Activated T-helper 9 cell treated with anti-CD3 and anti-CD28 coated beads, Interleukin-2, amount 50 U/mL, for 16 hours (primary cell): ENCODE measurements at places on chromosomes 13 and 19.

DNA sequence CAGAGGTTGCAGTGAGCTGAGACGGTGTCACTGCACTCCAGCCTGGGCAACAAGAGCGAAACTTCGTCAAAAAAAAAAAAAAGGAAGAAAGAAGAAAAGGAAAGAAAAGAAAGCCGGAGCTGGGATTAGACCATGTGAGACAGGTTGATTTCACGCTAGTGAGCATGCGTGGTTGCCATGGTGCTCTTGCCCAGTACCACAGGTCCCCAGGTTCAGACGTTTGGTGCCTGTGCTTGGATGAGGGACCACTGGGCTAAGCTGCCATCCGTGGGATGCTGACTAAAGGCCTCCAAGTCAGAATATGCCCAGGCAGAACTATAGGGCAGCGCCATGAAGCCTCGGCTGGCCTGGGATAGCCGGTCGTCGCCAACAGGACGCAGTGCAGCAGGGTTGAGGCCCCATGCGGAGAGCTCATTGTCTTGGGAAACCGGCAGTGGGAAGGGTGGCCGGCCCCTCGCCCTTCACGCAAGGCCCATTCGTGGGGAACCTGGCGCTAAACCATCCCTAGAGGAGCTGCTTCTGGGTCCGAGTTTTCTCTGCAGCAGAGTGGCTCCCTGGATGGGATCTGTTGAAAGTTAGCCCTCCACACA is 7.2 kb upstream of the TEX101 start:
- DNase-seq = no peak

DNA sequence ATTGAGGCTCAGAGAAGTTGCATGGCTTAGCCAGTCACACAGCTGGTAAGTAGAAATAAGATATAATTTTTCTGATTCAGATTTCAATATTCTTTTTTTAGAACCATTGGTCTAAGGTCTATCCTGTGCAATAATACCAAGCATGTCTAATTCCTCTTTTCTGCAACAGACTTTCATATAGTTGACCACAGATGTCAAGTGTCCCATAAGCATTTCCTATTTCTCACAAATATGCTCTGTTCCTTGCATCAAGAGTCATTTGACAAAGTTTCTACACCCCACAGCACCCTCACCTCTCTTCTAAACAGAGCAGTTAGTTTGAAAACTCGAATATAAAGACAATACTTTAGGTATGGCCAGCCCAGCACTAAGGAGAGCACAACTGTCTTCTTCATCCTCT is 26.8 kb upstream of the SACS start:
- no peak for DNase-seq

DNA sequence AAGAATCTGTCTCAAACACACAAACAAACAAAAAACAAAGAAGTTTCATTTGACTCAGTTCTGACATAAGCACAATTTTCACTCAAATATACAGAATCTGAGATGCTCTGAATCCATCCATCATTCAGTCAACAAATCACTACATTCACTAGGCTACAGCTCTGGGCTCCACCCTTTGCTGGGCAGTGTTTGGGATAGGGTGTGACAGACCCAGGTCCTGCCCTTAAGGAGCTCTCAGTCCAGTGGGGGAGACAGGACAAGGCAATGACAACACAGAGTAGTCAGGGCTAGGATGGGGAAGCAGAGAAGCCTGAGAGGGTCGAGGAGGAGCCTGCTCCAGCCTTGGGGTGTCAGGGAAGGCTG is 45.3 kb downstream of the SPTBN4 start:
- DNase-seq = no peak

- no peak for DNase-seq
Measured at GRCh38 chr19:2055931-2056836, 5.1 kb upstream of the MKNK2 start.

DNA sequence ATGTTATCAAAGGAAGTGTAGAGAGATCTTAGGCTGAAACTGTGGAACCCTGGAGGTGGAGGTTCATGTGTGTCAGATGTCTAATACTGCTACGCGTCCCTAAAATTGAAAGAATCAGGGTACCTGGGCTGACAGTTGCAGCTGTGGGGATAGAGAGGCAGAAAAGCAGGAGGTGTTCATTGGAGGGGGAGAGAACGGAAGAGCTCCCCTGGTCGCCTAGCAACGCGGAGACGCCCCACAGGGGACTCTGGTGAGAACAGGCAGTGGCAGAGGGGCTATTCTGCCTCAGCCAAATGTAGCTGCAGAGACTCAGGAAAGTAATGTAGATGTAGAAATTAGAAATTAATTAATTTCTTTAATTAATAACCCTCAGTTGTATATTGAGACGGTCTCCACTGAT is 10.1 kb upstream of the ZNF835 start:
- no peak for DNase-seq

- DNase-seq = no peak
Measured at GRCh38 chr13:112058941-112059340, 8.0 kb upstream of the SOX1 start.

DNA sequence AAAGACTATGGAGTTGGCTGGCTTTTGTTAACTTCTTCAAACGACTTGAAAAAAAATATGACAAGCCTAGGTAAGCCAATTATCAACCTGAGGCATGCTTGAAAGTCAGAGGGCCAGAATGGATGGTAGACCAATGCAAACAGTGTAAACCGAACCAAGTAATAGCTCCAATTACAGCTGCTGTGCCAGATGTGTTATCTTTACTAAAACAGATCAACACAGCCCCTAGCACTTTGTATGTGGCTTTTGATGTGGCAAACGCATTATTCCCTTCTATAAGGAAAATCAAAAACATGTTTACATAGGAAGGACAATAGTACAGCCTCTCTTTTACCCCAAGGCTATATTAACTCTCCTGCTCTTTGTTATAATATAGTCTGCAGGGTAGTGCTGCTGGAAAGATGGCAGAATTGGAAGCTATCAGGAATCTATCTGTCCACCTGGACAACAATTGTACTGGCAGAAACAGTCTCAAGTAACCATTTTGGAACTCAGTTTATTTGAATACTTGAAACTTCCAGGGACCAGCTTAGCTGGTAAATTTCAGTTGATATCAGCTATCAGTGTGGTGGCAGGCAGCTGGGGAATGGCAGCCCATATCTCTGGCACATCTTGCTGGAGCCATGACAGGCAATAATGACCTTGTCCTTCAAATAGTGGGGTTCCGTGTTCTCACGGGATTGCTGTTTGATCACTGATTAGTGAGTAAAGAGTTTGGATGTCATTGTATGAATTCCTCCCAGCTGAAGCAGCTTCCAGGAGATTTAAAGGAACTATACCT is 144.4 kb upstream of the WASF3 start:
- DNase-seq = no peak

GRCh38 chr19:48955308-48955958 is 758 bp downstream of the BAX start:
- no peak for DNase-seq

DNA sequence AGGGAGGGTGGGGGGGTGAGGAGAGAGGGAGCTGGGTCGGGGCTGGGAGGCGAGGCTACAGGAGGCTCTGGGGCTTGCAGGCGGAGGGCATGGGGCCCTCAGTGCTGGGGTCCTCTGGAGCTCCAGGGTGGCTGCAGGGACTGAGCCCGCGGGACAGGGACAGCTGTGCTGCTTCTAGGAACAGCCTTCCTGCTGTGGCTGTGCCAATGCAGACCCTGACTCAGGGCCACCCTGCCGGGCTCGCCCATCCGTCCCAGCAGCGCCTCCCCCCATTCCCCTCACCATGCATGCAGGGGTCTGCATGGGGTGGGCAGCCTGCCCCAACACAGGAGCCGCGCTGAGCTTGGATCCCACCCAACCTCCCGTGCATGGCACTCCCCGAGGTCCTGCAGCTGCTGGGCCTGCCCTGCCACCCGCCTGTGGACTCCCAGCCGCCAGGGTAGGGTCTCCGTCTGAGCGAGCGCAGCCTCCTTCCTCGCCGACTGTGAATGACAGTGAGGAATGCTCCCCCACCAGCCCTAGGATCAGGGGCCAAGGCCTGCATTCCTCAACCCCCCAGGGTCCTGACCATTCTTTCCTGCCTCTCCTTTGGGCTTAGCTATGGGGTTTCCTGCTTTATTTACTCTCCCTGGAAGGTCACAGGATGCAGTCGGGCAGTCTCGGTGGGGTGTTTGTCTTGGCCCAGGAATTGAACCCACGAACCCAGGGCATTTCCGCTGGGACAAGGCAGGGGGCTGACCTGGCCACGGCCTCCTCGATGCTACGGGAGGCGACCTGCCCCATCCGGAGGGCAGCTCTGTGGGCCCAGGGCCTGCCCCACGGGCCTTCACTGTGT is 23.4 kb downstream of the CEBPG start:
- DNase-seq = no peak

DNA sequence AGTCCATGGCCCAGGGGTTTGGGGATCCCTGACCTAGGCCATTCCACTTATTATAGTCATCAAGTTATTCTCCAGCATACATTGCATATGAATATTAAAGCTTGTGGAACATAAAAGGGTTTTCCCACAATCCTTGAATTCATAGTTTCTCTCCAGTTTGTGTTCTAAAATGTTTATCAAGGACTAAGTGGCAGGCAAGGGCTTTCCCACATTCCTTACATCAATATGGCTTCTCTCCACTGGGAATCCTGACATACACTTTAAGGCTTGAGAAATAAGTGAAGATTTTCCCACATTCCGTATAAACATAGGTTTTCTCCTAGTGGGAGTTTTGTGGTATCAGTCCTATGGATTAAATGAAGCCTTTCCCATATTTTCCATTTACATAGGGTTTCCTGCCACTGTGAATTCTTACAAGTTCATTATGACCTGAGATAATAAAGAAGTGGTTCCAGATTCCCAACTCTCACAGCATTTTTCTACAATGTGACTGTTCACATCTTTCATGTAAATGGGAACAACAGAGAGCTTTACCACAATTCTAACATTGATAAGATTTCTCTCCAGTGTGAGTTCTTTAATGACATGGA is 14.5 kb downstream of the ZNF426 start:
- DNase-seq = no peak

- DNase-seq = peak; percentile 51
Measured at GRCh38 chr19:44988896-44989556, 12.2 kb upstream of the RELB start.

GRCh38 chr19:12913011-12913561 is 6.0 kb downstream of the SYCE2 start:
- no peak for DNase-seq

- DNase-seq = no peak
Measured at GRCh38 chr13:27242702-27243101, 8.7 kb upstream of the RPL21 start.

- DNase-seq = no peak
Measured at GRCh38 chr13:62337109-62337880, 921.6 kb upstream of the PCDH20 start.

GRCh38 chr13:97165502-97166425 is 56.4 kb upstream of the MBNL2 start:
- DNase-seq = no peak

DNA sequence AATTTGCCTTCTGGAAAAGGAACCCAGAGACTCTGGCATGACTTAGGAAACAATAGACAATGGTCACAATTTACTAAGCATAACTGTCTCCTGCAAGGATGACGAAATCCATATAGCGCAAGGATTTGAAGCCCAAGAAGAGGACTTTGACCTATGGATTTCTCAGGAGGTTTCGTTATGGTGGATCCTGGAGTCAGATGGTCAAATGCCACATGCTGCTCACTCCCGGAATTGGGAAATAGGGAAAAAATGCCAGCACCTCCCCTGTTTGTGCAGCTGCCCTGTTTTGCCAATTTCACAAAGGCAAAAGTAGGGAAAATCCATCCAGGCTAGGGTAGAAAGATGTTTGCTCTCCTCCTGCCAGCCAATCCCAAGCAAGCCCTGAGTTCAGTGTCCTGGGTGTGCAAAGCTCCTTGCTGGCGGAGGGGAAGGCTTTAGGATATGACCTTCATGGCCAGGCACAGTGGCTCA is 23.4 kb downstream of the RDH8 start:
- no peak for DNase-seq

- no peak for DNase-seq
Measured at GRCh38 chr13:110442930-110443621, 118.4 kb downstream of the RAB20 start.

DNA sequence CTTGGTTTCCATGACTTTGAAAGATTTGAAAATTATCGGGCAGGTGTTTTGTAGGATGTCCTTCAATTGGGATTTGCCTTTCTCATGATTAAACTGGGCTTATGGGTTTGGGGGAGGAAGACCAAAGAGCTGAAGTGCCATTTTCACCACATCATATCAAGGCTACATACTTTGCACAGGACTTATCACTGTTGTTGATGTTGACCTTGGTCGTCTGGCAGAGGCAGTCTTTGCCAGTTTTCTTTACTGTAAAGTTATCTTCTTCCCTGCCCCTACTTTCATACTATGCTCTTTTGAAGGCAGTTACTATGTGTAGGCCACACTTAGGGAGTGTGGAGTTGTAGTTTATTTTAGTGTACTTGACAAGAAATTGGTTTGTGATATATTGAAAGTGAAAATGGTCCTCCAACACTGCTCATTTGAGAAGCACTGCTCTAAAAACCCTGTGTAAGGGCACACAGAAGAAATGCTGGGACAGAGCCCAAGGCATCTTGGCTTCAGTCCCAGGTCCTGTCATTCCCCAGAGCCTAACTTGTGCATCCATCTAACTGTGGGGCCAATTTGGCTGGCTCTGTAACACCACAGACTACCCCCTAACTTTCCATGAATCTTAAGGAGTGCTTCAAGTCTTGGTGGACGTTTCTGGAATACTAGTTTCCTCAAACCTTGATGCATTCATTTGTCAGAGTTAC is 384.9 kb downstream of the KCNRG start:
- DNase-seq = no peak

GRCh38 chr13:35690581-35691207 is 214.2 kb upstream of the MAB21L1 start:
- DNase-seq = no peak

DNA sequence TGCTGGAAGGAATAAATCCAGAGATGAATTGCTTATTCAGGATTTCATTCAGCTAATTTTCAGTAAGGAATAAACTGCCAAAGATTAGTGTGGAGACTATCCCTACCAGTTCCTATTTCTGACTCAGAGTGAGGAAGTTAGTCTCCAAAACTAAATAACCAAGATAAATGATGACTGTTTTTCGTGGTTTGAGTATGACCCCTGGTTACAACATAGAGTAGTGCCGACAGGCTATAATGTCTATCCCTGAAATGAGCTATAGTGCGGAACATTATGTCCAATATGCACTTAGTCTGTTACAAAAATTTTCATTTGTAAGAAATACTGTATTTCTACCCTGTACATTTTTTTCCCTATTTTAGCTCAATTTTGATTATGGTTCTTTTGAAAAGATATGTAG is 51.4 kb downstream of the NBEA start:
- DNase-seq = no peak

DNA sequence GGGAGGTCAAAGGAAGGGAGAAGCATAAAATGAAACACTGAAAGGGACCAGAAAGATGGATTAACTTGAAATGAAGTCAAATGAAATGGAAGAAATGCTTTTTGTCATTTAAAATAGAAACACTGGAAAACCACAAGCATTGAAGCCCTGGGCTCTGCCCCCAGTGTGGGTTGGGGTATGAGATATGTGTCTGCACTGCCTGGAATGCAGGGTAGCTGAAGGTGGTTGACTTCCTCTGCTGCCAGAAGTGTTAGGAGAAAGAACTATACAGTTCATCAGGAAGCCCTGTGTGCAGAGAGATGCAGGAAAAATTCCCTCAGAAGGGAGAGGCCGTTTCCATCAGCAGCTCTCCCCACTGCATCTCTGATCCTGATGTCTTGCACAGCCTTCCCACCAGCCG is 69.2 kb downstream of the DHRS12 start:
- DNase-seq = no peak
